Activated T-cell treated with anti-CD3 and anti-CD28 coated beads, Interleukin-2, amount 50 U/mL, for 1 hour (primary cell): ENCODE measurements at places on chromosomes 11 and 22.

DNA sequence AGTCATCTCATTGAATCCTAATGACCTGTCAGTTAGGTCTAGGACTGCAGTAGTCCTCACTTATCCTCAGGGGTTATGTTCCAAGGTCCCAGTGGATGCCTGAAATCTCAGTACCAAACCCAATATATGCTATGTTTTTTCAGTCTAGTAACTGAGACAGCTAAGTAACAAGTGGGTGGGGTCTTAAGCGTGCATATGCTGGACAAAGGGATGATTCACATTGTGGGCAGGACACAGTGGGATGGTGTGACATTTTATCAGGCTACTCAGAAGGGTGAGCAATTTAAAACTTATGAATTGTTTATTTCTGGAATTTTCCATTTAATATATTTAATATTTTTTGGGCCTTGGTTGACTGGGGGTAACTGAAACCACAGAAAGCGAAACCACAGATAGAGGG, 29.0 kb downstream of the DDX10 start:
- no peak for DNase-seq

DNA sequence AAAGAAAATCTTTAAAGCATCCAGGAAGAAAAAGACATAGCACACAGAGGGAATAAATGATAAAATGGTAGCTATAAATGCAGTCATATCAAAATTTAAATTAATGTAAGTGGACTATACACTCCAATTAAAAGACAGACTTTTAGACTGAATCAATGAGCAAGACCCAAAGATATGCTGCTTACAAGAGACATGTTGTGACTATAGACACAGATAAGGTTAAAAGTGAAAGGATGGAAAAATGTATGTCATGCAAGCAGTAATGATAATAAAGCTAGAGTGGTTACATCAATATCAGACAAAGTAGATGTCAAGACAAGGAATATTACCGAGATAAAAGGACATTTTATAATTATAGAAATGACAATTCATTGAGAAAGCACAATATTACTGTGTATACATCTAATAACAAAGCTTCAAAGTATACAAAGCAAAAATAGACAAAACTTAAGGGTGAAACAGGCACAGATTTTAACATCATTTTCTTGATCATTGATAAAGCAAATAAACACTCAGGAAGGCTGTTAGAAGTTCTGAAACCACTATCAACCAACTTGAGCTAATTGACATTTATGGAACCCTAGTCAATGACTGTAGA, 22.8 kb upstream of the MUC5AC start:
- no peak for DNase-seq

- DNase-seq: no peak
Observed at GRCh38 chr11:79508461-79508860, 67.6 kb upstream of the TENM4 start.

DNA sequence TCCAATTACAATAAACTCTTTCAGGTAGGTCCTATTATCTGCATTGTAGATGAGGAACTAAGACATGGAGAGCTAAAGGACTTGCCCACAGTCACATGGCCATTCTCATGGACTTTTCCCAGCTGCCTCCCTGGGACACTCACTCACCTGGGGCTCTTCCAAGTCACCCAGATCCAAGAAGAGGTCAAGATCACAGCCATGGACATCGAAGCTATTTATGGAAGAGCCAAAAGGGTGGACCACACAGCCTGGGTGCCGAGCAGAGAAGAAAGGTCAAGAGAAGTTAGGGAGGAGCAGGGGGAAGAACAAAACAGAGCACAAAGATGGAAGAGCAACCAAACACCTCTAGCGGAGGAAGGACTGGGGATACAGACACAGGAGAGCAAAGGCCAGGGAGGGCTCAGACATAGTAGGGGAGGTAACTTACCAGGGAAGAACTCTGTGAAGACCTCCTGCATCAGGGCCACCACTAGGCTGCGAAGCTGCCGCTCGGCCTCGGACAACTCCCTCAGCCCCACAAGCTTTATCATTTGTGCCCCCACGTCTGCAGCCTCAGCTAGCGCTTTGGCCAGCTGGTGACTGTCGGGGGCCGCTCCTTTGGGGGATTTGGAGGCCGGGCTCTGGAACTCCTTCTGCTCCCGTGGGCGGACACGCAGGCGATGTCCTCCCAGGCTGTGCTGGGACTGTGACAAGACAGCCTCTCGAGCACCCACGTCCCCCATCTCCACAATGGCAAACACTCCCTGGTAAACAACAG, 7.4 kb upstream of the EEF1G start:
- no peak for DNase-seq

DNA sequence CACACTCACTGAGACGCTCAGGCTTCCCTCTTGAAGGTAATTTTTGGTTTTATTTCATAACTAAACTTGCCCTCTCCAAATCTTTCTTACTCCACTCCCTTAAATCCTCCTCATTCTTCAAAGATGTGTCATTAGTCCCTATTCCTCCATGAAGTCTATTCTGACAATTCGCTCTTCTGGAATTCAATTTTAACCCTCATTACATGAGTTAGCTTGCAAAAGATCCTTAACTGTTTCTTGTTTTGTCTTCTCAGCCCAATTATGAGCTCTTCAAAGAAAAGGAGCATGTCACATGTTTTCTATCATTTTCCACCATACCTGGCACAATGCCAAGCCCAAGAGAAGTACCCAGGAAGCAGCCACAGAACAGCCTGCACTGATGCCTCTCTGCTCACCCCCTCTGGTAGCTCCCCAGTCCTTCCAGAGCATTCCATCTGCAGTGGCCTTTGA, 13.0 kb downstream of the GALNT18 start:
- DNase-seq: no peak

DNA sequence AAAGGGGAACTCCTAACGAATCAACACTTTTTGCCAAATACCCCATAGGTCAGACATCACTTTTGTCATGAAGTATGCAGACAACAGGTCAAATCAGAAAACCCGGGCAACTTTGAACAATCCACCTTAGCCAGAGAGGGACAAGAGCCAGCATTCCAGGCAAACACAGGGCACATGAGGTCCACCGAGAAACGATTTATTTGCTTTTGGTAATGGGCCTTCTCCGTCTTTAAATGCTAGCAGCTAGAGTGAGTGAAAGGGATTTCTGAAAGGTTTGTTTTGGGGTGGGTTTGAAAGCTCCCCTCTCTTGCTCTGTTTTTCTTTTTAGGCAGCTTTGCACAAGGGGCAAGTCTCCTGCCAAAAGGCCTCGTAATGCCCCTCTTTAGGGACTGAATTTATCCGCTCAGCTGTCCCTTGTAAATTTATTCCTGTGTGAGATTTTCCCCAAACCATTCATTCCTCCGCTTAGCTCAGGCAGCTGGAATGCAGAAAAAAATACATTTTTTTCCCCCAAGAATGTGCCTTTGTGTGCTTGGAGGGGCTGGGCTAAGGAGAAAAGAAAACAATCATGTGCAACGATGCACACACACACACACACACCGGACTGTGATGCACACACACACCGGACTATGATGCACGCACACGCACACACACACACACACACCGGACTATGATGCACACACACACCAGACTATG, 196.9 kb downstream of the SNX19 start:
- DNase-seq: no peak

DNA sequence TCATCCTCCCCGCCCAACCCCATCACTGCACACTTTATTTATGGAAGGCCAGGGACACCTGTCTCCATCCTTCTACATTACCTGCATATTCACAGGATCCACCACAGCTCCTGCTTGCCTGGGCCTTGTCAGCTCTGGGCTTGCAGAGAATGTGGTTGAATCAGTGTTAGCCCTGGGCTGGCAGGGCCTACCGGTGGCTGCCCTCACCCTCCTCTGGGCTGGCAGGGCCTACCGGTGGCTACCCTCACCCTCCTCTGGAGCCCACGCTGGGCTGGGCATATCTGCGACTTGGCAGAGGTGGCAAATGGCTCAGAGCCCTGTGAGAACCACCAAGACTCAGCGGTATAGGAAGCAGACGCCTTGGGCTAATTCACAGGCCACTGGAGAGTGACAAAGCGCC, 300.9 kb downstream of the NTM start:
- no peak for DNase-seq

DNA sequence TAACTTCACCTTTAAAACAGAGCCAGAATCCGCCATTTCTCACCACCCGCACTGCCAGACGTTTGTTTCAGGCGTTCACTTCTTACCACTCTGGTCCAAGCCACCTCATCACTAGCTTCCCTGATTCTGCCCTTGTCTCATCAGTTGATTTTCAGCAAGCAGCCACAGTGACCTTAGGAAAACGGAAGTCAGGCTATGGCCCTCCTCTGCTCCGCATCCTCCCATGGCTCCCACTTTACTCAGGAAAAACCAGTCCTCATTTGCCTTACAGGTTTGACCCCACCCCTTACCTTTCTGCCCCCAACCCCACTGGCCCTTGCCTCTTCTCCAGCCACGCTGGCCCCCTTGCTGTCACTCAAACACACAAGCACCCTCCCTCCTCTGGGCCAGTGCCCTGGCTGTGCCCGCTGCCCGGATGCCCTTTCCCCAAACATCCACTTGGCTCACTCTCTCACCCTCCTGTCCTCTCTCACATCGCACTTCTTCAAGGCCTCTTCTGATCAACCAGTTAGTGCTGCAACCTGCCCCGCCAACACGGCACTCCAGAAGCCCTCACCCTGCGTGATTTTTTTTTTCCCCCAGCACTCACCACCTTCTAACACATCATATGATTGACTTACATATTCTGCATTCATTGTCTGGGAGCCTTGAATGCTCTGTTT, 18.9 kb downstream of the TPST2 start:
- DNase-seq: no peak

- no peak for DNase-seq
Observed at GRCh38 chr11:37858398-37858797, 1260.4 kb upstream of the RAG2 start.

DNA sequence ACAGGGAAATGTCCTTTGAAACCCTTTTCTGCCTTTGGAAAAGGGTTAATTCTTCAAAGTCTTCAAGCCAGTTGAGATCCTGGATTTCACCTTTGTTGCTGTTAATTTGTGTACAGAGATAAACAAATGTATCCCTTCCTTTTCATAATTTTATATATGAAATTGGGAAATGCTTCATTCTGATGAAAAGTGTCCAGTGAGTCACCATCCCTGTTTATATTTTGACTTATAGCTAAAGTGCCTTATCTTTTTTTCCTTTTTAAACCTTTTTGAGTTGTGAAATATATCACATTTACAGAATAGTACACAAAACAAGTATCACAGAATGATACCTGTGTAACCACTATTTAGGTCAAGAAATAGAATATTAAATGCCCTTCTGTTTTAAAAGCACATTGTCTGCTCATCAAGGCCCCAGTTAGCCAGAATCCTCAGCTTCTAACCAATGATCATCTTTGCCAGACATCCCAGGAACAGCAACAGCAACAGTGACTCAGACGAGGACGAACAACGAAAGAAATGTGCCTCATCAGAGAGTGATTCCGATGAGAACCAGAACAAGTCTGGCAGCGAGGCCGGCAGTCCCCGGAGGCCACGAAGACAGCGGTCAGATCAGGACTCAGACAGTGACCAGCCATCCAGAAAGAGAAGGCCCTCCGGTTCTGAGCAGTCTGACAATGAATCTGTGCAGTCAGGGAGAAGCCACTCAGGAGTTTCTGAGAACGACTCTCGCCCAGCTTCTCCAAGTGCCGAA, 27.3 kb downstream of the CTR9 start:
- DNase-seq: no peak

GRCh38 chr22:23270212-23270733, 90.0 kb downstream of the BCR start:
- DNase-seq: no peak

DNA sequence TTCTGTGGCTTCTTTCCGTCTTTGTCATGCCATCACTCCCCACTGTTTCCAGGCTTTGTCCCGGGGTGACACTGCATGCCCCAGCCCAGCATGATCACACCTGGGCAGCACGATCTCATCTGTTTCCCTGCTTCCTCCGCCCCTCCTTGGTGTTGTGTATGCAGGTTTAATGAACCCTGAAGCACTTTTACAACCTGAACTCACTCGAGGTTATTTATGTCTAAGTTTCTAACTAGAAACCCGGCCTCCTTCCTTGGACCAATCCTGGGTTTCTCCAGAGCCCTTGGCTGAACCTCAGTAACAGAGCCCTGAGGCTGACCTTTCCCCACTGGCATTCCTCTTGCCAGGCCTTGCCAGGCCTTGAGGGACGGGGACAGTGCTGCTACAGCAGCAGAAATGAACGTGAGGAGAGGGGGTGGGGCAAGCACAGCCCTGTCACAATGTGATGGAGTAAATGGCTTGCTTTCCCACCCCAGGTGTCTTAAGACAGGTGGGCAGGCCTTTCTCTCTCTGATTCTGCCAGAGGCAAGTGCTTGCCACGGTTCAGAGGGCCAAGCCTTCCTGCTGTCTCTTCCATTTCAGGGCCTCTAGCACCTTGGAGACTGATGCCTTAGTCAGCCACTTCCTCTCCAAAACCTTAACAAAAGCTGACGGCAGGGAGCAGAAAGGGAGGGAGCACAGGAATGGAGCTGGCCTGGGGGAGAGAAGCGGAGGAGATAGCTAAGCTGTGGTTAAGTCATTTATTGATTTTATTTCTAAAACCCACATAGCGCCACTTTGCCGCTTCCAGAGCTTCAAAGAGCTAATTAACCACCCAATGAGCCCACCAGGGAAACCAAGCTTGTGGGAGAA, 3.1 kb upstream of the PYGM start:
- peak; percentile 46 for DNase-seq

GRCh38 chr22:21942407-21943343, 10.0 kb downstream of the PPM1F start:
- no peak for DNase-seq

DNA sequence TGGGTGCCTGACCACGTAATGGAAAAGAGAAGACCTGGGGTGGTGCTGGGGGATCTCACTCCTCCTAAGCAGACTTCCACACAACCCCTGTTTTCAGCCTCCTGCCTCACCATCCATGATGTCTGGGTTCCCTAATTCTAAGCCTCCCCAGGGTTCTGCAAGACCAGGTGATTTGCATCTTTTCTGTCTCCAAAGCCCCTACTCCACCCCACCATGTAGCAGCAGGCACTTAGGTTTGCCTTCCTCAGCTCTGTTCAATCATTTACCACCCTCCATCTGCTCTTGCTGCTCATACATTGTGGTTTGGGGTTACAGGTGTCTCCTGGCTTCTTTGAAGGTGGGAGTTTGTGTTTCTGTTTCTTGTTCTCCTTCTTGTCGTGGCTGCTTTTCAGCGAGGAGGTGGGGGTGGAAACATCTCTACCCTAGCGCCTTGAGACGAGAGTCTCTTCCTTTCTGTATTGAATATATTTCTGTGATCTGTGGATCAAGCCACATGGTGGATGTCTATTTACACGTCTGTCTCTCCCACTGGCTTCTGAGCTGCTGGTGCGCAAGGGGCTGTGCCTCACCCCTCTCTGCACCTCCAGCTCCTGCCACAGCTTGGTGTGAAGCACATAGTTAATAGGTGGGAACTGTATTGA, 6.6 kb upstream of the SSTR3 start:
- peak; percentile 68 for DNase-seq

DNA sequence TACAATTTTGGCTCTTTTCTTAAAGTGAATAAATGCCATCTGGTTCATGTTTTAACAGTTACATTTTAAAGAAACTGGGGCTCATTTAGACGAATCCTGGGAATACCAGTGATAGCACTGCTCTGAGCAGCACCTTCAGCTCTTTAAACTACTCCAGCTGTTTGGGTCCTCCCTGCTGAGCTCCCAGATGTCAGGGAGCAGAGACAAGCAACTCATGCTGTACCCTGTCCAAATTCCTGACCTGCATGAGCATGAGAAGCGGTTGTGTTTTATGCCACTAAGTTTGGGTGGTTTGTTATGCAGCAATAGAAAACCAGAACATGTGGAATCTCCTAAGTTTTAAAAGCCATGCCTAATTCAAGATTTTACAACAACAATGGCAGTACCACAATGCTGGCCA, 90.0 kb downstream of the FDX1 start:
- DNase-seq: no peak

- no peak for DNase-seq
Observed at GRCh38 chr11:11137339-11137738, 215.7 kb downstream of the CSNK2A3 start.

GRCh38 chr11:72844356-72844755, 30.1 kb downstream of the ATG16L2 start:
- no peak for DNase-seq
